Stimulated activated CD4-positive, alpha-beta T cell treated with anti-CD3 and anti-CD28 coated beads, Interleukin-1b, Interleukin-23, amount 100 ng/mL, for 24 hours (primary cell): ENCODE measurements at places on chromosomes 13 and 19.

DNA sequence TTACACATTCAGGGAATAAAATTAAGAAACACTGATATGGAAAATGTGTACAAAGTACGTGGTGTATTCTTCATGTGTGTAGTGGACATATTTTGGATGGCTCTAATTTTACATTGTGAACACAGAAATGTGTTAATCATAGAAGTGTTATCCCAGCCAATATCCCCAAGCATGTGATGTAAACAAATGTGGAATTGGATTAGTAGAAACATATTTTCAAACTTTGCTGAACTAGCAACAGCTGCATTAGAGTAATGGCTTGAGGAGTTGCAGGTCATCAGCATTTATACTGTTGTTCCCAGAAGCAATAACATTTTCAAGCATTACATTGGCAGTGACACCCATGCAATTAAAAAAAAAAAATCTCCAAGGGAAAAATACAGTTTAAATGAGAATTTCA is 600.6 kb downstream of the SLITRK1 start:
- DNase-seq = no peak

DNA sequence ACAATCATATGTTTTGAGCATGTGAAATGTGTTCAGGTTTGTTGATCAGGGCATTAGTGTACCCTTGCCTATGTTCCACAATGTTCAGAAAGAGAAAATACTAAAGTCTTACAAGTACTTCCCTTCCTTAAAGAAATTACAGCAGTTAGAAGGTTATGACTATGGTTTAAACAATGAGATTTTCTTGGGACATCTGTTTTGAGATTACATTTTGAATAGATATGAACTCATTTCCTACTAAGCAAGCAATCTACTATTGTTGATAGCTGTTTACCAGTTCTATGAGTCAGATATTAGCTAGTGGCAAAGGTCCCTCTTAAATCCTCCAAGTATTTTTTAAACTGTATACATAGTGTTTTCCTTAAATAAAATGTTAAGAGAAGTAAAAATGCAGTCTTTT is 241.3 kb downstream of the DACH1 start:
- DNase-seq = no peak

DNA sequence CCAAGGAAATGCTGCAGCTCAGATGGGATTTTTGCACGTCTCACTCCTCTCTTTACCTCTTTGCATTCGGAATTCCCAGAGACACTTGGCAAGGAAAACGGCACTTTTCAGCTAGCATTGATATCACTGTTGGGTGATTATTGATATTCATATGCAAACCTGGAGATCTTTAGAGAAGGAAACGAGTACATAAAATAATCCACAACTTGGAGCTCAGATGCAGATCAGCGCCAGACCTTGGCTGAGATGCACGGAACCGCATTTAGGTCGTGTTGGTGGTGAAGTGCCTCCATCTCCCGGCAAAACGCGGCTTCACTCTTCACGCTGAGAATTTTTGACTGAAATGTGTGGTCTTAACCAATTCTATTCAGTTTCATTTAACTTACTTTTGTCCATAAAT is 77.2 kb upstream of the ARHGEF7 start:
- no peak for DNase-seq

DNA sequence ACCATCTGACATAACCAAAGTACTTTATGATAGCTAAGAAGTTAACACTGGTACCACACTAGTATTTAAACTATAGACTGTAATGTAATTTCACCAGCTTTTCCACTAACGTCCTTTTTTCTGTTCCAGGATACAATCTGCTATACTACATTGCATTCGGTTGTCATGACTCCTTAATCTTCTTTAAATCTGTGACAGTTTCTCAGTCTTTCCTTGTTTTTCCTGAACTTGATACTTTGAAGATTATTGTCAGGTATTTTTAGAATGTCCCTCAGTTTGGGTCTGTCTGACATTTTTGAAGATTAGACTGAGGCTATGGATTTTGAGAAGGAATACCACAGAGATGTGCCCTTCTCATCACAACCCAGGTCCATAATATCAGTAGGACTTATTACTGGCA is 36.6 kb downstream of the NUFIP1 start:
- DNase-seq = no peak

GRCh38 chr19:40302224-40303011 is 17.3 kb upstream of the AKT2 start:
- DNase-seq = no peak

DNA sequence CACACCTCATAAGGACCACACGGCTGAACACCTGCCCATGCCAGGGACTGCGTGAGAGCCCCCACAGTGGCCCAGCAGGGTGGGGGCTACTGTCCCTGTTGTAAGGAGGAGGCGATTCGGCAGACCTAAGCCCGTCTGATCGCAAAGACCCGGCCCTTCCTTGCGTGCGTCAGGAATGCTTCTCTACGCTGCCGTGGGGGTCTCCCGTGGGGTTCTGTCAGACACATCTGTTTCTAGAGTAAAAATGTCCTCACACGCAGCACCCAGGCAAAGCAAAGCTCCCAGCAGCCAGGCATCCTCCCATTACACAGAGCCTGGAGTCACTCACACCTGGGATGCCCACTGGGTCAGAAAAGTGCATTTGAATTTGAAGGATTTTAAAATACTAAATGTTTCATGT is 147.7 kb upstream of the SOX1 start:
- DNase-seq = no peak

DNA sequence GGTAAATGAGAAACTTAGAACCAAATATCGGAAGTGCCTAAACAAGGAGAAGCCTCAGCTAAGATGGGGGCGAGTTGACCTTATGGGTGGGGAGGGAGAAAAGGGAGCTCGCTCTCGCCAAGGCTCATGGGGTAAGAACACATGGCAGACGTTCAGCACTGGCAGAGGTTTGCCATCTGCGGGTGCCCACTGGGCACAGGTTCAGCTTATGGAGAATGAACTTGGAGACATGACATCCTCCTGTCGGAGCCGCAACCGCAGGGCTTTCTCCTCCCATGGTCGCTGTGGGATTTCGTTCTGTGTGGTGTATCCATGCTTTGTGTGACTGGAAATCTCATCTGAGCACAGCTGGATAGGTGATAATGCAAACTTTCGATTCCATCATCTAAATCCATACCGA is 36.1 kb upstream of the PEPD start:
- no peak for DNase-seq

DNA sequence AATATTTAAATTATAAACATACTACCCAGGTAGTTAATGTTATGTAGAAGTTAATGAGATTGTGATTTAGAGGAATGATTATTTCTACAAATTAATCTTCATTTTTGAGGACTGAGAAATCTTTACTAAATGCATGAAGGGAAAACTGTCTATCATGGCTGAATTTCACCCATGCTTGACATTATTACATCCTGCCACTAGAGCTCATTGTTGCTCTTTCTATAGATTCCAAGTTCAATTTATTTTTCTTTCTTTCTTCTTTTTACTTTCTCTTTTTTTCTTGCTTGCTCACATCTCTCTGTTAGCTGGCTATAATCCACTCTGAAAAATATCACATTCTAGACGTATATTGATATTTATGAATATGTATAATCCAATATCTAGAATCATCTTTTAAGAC is 505.0 kb upstream of the KLHL1 start:
- DNase-seq = no peak

- no peak for DNase-seq
Measured at GRCh38 chr19:13937479-13938300, 527 bp downstream of the PODNL1 start.

GRCh38 chr13:112711528-112712265 is 21.9 kb downstream of the ATP11A start:
- DNase-seq = no peak

GRCh38 chr13:42275098-42275471 is 3.1 kb downstream of the AKAP11 start:
- DNase-seq = no peak

GRCh38 chr13:112058519-112058873 is 8.5 kb upstream of the SOX1 start:
- no peak for DNase-seq

DNA sequence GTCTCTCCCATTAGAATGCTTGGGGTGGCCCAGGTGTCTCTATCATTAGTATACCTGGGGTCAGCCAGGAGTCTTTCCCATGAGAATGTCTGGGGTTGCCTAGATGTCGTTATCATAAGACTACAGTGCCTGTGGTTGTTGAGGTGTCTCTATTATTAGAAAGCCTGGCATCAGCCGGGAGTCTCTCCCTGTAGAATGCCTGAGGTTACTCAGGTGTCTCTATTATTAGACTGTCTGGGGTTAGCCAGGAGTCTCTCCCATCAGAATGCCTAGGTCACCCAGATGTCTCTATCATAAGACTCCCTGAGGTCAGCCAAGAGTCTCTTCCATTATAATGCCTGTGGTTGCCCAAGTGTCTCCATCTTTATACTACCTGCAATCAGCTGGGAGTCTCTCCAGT is 1541.1 kb downstream of the UQCRFS1 start:
- no peak for DNase-seq

DNA sequence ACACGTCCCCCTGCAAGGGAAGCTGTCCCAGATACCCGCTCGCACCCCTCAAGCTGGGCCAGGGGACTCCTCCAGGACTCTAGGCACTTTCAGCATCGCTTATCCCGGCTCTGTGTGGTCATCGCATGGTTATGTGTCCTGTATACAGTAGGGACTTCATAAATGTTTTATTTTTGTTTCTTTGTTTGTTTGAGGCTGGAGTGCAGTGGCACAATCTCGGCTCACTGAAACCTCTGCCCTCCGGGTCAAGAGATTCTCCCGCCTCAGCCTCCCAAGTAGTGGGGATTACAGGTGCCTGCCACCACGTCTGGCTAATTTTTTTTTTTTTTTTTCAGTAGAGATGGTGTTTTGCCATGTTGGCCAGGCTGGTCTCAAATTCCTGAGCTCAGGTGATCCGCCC is 7.5 kb downstream of the ANGPTL8 start:
- no peak for DNase-seq

- no peak for DNase-seq
Measured at GRCh38 chr13:23805122-23805521, 84.1 kb downstream of the MIPEP start.

GRCh38 chr13:42883771-42884467 is 102.5 kb downstream of the FAM216B start:
- DNase-seq = no peak

DNA sequence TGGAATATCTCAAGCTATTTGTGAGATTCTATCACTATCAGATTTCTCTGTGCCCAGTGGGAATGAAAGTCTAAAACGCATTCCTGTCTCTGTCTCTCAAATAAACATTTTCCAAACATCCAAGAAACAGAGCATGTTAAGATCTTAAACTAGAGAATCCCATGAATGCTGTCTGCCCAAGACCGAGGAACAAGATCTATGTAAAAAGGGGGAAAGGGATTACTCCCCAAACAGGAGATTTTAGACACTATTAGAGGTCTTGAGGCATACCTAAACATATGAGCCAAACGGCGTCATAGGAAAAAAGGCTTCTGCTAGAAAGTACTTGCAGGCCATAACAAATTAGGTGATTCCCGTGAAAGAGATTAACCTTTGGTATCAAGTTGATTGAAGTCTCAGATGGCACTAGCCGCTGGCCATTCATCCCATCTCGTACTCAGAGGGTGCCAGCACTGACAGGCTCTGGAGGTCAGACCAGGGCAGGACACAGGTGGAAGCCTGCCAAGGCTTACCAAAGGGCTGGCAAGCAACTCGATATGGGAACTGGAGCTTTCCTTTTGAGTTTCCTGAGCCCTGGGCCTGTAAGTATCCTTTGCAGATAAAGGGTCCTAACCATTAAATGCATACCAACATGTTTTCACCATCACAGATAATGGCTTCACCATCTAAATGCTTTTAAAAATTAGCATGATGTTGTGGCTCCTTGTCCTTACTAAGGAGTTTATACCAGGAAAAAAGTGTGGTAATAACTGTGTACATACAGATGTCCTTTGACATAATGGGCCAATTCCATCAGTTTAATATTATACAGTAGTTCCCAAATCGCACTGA is 225.2 kb downstream of the FOXO1 start:
- DNase-seq = no peak

DNA sequence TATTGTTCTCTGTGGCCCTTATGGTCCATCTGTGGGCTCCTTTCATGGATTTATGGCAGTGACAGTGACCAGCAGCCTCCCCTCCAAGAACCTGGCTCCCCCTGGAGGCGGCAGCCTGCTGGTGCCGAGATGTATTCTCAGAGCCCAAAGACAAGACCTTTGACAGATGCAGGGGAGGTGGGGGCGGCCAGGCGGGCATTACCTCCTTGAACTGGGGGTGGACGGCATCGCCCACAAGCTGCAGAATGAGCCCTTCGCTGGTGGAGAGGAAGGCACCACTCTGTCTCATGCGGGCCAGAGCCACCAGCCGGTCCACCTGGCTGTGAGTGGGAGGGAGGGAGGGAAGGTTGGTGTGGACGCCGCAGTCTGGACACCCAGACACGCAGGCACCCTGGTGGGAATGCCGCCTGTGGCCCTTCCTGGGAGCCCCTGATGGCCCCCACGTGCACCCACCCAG is 6.6 kb downstream of the ISOC2 start:
- no peak for DNase-seq

- DNase-seq = no peak
Measured at GRCh38 chr13:95754069-95754468, 77.1 kb downstream of the DNAJC3 start.

DNA sequence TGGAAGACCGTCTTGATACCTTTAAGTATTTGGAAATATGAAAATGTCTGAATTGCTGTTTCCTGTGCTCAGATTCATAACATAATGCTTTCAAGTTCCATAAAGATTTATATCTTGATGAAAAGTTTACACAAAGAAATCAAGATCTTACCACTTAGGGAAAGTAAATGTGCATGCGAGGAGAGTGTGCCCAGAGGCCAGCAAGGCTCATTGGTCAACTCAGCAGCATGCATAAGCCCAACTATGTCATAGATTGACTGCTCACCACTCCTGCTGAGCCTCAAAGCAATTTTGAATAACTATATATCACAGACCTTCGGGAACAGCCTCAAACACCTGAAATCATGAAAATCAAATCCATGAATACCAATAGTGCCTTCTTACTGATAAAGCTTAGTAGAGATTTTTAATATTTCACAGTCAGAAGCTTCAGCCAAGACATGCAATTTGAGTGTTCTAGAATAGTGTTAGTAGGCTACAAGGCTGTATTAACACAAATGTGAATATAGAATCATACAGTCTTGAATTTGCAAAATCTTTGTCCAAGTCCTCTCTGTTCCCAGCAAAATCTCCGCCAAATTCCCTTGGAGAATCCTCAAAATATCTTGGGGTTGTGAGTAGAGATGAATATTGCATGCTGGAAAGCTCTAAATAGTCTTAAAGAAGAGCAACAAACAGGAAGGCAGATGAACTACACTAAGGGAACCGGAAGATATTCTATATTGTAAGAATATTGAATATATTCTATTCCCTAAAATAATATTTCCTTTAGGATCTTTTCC is 124.1 kb downstream of the DCLK1 start:
- no peak for DNase-seq
